ENCODE measurements at places on chromosomes 4 and X.

- DNase-seq: no peak
Observed at GRCh38 chrX:63657821-63658220, 127.2 kb downstream of the ARHGEF9 start.

DNA sequence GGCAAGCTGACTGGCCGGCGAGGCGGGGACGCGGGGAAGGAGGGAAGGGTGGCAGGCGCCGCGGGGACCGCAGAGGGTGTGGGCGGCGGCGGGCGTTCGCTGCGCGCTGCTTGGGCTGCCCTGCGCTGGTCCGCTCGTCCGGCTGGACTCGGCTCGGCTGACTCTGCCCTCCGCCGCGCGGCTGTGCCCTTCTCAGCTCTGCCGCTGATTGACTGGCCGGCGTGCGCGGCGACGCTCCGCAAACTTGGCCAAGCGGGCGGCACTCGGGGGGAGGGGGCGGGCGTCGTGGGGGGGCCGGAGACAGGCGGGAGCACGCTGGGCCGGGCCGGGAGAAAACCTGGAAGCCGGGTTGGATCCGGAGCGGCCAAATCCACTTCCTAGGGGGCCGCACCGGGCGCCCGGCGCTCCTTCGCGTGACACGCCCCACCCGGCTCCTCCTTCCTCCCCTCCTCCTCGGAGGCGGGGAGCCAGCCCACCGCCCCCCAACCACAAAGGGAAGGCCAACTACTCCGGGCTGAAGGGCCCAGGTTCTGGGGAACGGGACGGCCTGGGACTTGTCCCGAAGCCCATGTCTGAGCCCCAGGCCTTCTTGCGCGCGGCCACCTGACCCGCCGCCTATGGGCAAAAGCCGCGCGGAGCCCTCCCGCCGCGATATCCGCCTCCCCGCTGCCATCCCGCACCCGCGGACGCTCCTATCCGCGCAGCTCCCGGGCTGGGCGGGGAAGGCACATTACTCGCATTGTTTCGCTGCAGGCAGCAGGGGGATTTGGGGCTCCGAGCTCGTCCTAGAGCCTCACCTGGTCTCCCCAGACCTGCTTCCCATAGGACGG, at the start of gene GPC4:
GPC4 (minus strand) TSS at position 214 of the 830 bp plus-strand sequence. CDS start 524 bp downstream, outside the sequence.
- DNase-seq: no peak

DNA sequence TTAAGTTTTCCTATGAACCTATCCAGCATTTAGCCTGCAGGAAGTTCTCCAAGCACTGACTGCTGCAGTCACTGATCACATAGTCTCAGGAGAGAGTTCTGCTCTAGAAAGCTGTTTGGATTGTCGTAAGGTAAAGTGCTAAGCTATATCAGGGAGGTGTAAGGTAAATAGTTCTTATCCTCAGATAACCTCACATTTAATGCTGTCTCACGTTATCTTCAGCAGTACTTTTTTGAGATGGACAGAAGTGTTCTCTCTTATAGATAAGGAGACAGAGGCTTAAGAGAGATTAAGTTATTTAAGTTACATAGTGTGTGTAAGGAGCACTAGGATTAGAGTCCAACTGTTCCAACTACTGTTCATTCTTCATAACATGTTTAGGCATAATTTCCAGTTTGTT, 77.9 kb downstream of the STIM2 start:
- DNase-seq: no peak

- DNase-seq: no peak
Observed at GRCh38 chr4:44186096-44186849, 262.3 kb downstream of the KCTD8 start.

GRCh38 chrX:136549226-136549625, 17.2 kb downstream of the VGLL1 start:
- DNase-seq: no peak

DNA sequence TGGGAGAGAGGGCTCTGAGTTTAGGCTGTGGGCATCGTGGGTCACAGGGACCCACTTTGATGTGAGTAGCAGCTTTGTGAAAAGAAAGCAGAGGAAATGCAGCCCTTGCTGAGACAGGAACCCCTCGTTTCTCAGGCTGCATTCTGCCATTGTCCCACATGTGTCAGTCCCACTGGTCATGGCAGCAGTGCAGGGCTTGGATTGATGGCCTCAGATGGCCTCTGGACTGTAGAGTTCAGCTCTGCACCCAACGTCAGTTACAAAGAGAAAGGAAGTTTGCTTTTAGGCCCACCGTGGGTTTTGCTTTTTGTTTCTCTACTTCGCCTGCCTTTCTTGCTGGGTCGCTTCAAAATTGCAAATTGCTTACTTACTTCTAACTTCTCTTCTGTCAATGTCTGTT, 248.3 kb upstream of the KLF3 start:
- no peak for DNase-seq

DNA sequence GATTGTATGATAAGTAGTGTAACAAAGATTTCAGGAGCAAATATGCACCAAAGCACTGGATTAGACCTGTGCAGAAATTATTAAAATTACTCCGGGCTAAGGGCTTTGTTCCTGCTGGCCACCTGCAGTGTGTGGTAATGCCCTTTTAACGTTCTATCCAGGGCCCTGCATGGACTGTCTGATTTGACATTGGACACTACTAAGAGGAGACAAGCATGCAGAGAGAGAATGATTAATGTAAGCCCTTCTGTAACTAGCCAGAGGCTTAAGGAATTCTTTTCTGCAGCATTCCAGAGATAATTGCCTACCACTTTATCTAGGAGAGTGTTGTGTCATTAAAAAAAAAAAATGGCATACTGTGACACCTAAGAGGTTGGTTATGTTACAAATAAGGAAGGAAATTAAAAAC, 117.0 kb downstream of the PCDH7 start:
- DNase-seq: no peak

DNA sequence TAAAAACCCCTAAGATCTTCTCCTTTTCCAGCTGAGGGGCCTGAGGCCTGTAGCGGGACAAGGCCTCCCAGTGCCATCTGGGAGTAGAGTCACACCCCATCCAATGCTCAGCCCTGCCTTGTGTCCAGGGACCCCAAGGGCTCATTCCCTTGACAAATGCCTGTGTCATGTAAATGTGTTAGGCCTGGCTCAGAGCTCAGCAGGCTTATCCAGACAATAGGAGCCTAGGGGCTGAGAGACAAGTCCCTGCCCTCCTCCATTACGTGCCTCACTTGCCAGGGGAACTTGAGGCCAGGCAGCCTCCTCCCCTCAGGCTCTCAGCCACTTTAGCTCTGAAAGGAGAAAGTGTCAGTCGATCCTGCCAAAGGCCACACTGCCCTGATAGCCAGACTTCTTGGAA, 166.8 kb upstream of the MAMLD1 start:
- no peak for DNase-seq

DNA sequence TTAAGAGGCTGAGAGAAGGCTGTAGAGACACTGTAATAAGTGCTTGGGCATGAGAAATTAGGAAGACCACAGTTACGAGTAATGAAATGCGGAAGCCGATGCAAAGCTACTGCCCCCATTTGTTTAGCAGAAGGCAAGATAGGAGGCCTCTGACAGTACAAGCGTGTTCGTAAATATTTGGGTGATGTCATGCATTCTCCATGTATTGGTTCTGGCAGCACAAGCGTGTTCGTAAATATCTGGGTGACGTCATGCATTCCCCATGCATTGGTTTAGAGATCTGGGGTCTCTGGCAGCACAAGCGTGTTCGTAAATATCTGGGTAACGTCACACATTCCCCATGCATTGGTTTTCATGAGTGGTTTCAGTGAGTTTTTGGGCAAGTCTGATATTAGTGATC, 661.5 kb upstream of the FRG1 start:
- DNase-seq: no peak

- no peak for DNase-seq
Observed at GRCh38 chrX:151370906-151371305, 26.1 kb upstream of the VMA21 start.

DNA sequence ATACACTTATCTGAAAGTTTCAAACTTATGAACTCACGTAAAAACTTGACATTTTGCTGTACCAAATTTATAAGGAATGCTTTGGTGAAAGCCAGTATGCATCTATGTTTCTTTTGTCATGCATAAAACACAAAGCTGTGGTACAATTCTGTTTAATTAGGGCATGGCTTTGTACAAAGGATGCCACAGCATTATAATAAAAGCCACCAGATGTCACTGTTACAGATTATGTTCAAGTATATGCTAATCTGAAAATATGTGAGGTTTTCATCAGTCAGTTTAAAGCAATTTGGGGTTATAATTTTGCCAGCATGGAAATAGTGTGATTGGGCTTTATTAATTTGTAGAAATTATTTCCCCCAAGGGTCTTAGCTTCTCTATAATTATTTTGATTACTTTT, 69.0 kb downstream of the ATOH1 start:
- no peak for DNase-seq

- no peak for DNase-seq
Observed at GRCh38 chr4:60096676-60097075, 1103.5 kb upstream of the ADGRL3 start.

DNA sequence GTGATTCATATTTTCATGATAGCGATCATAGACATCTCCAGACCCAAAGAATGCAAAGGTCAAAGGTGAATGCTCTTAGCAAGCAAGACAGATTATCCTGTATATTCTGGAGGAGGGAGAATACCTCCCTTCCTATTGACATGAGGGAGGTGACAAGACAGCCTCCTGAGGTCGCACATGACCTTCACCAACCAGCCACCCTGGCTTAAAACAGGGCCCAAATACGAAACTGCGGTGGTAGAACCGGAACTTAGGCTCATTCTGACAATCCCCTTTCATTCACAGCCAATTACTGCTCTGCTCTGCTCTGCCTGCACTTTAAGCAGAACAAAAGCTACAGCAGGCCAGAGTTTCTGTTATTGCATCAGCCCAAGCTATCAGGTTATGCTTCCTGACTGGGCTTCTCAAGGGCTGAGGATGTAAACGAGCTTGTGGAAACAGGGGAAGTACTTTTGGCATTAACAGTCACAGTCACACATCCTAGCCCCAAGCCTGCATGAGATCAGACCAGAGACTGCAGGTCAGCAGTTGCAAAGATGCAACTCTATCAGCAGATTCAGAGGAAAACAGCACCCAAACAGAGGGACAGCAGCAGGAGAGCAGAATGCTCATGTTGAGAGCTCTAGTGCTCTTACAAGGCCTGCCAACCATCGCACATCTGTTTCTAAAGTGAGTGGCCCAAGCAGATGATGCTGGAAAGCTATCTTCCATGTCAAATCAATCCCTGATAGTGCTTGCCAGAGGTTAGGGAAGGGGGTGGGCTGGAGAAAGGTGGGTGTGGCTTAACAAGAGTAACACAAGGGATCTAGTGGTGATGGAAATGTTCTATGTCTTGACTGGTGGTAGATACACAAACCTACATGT, 51.3 kb upstream of the MAP3K15 start:
- DNase-seq: peak; percentile 3

- DNase-seq: no peak
Observed at GRCh38 chr4:155668707-155669220, 2.1 kb downstream of the GUCY1A1 start.

DNA sequence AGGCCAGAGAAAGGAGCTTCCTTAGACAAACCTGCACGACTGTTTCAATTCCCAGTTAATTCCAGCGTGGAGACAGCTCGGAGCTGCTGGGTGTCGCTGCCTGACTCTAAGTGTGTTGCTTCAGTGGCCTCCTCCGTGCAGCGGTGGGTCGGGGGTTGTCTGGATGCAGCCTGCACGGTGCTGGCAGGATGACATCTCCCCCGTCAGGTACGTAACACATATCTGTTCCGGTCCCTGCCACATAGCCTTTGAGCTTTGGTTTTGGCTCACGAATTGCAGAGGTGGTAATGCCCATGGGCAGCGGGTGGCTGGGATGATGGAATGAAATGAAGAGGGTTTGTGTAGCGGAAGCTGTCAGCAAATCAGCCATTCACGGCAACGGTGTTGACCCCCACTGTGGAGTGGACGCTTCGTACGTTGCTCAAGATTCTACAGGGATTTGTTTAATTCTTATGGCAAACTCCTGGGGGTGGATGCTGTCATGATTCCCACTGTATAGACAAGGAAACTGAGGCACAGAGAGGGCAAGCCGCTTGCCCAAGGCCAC, 33.7 kb upstream of the HMX1 start:
- DNase-seq: no peak

- peak; percentile 18 for DNase-seq
Observed at GRCh38 chr4:122131562-122132157, 20.5 kb upstream of the BLTP1 start.

DNA sequence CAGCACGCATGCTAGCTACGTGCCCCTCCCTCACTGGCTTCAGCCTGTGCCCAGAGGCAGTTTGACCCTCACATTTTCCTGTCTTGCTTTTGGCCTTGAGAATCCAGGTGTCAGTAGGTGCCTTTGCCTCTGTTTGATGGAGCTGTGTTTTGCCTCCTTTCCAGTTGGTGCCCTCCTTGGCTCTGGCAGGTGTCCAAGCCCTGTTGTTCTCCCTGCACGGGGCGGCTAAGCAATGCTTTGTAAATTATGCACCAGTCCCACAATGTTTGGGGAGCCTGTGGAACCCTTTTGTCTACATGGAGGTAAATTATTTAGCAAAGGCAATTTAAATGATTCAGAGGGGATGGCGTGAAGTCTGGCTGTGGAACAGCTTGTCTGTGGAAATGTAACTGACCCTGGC, 202.9 kb upstream of the BOD1L1 start:
- DNase-seq: no peak

- DNase-seq: no peak
Observed at GRCh38 chrX:55011294-55011693, 11.1 kb downstream of the APEX2 start.

GRCh38 chr4:73705056-73705432, 35.3 kb upstream of the CXCL8 start:
- DNase-seq: no peak

GRCh38 chrX:9356846-9357245, 108.0 kb upstream of the TBL1X start:
- no peak for DNase-seq

DNA sequence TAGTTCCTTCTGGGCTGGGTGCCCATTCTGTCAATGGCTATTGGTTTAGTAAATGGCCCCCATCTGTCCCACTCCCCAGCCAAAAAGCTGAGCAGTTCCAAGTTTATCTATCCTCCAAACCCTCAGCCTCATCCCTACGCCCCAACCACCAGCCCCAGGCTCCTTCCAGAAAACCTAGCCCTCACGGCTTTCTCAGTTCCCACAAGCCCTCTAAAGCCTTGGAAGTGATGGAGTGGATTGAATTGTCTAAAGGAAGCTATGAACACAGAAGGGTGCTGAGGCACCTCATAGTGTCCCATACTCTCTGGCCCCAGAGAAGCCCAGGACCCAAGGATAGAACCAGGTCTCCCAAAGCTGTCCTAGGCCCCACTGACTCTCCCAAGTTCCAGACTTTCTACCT, 75.6 kb upstream of the EFNB1 start:
- DNase-seq: no peak

DNA sequence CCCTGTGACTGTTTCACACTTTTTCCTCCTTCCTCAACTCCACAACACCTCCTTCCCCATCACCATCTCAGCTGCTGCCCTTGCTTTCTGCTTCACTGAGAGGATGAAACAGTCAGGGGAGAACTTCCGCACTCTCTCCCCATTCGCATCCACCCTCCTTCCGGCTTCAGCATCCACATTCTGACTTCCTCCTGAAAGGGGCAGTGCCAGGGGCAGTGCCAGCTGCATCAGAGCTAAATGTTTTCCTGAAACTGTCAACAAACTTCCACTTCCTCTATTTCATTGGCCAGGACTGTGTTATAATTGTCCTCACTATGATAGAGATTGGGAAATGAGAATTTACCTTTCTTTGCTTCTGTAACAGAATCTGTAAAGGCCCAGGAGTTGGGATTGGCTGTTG, 18.2 kb upstream of the RASL11B start:
- DNase-seq: no peak

GRCh38 chrX:142999199-142999701, 26.5 kb upstream of the SPANXN4 start:
- DNase-seq: no peak

Data from CD4-positive, alpha-beta T cell treated with Interleukin-15 for 4 hours (primary cell).